ENCODE measurements at places on chromosomes 16 and 17.

- no peak for DNase-seq
Measured at GRCh38 chr17:57569853-57570252, 175.2 kb downstream of the CCDC182 start.

DNA sequence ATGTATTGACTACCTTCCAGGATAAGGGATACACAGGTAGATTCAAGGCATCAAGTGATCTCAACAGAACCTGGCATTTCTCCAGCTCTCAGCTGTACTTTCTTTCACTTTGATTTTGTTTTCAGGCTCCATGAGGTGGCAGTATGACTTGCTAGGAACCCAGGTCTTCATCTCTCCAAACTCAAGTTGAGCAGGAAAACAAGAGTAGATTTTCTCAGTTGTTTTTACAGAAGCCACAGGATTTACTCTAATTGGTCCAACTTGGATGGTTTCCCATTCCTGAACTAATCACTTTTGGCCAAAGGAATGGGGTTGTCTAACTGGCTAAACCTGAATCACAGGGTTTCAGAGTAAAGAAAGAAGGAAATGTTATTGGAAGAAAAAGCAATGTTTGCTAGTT, 146.6 kb downstream of the TRIM37 start:
- DNase-seq: no peak

DNA sequence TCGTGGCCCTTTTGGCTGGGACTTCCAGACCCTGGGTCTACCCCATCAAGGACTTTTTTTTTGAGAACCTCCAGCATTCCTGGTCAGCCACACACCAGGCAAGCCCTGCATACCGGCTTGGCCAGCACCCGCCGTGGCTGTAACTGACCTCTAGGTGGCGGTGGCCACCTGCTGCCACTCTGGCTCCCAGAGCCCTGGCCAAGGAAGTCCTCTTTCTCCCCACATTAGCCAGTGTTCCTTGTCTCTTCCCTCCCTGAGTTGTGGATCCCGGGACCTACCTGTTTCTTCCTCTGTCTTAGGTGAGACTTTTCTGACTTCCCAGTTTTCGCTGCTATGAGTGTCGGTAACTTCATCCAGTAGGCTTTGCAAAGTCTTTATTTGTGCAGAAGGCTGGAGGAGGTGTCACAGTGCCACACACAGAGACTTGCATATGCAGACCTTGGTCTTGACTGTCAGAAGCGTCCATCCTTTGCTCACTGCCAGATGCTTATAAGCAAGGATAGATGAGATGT, 348.3 kb downstream of the CPPED1 start:
- peak; percentile 34 for DNase-seq

DNA sequence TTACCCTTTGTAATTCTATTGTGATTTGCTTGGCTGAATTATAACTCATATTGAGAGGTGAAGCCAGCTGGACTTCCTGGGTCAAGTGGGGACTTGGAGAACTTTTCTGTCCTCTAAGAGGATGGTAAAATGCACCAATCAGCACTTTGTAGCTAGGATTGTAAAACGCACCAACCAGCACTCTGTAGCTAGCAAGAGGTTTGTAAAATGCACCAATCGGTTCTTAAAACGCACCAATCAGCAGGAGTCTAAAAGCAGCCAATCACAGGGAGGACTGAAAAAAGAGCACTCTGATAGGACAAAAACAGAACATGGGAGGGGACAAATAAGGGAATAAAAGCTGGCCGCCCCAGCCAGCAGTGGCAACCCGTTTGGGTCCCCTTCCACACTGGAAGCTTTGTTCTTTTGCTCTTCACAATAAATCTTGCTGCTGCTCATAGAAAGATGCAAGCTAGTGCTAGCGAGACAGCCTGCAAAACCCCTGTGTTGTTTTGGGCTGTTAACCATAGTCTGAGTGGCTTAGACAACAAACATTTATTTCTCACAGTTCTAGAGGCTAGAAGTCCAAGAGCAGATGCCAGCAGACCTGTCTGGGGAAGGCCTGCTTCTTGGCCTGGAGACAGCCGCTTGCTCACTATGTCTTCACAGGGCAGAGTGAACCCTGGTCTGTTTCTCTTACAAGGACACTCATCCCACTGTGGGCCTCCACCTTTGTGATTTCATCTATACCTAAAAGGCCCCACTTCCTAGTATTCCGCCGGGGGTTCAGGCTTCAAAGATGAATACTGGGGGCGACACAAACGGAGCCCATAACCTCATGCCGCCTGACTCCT, 39.0 kb upstream of the CRISPLD2 start:
- DNase-seq: no peak

- DNase-seq: no peak
Measured at GRCh38 chr16:74015953-74016352, 280.7 kb upstream of the PSMD7 start.

DNA sequence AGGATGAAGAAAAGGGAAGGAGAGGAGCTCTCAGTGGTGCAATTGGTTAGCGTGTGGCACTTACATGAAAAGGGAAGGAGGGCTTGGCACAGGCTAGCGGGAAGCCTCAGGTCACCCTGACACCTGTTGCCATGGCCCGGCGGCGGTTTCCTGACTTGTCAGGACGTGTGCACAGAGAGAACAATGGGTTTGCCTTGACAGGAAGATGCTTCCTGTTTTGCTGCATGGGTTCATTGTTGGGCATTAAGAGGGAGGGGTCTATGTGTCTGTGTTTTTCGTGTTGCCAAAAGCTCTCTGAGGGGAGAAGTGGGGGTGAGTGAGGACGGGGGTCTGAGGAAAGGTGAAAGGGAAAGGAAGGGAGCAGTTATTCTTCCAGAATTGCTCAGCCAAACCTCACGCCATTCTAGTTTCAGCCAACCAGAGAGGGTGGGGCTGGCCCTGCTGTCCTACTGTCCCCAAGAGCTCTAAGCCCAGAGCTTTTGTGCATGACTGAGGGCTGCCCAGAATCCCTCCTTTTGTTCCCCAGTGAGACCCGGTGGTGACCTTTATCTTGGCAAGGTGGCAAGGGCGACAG, 17.1 kb upstream of the CCR7 start:
- DNase-seq: peak; percentile 60

DNA sequence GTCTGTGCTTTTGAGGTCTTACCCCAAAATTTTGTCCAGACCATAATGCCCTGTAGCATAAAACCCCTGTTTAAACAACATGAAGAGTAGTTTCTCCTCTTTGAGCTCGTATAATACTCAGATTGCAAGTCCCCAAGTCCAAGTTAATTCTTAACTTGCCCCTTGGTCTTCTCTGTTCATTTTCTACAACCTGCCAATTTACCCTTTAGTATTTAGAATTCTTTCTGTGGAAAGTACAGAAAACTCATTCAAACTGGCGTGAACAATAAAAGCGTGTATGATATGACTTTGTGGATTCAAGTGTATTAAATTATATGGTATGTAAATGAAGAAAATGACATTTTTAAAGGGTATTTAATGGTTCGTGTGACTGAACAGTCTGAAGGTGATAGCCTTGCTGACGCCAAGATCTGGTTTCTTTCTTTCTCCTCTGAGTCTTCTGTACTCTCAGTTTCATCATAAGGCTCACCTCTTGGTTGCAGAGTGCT, 185.6 kb downstream of the PRKCA start:
- no peak for DNase-seq

GRCh38 chr17:11264183-11264871, 23.3 kb downstream of the SHISA6 start:
- DNase-seq: no peak

GRCh38 chr17:61504697-61505096, 52.5 kb downstream of the TBX4 start:
- no peak for DNase-seq

GRCh38 chr17:40168262-40168832, 8.9 kb upstream of the RAPGEFL1 start:
- no peak for DNase-seq

- DNase-seq: no peak
Measured at GRCh38 chr17:71313866-71314265, 807.0 kb upstream of the SOX9 start.

DNA sequence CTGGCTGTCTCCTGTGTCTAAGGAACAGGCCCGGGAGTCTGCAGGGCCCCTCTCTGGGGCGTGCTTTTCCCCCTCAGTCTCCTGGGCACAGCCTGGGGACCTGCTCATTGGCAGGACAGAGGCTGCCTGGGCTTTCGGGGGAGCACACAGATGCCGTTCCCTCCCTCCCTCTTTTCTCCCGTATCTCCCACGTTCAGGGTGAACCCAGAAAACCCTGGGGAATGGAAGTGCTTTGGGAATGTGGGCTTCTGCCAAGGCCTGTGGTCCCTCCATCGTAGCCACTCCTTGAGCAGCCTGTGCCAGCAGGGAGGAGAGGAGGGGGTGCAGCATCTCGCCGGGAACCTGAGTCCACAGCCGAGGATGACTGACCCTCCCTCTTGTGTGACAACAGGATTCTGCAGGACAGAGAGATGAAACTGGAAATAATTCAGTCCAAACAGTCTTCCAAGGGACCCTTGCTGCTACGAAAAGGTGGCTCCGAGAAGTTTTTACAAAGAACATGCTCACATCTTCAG, 52.0 kb downstream of the RNF213 start:
- DNase-seq: no peak

GRCh38 chr17:45146890-45147580, 1.2 kb upstream of the HEXIM1 start:
- no peak for DNase-seq

GRCh38 chr16:27195076-27195741, 8.1 kb upstream of the KDM8 start:
- no peak for DNase-seq

DNA sequence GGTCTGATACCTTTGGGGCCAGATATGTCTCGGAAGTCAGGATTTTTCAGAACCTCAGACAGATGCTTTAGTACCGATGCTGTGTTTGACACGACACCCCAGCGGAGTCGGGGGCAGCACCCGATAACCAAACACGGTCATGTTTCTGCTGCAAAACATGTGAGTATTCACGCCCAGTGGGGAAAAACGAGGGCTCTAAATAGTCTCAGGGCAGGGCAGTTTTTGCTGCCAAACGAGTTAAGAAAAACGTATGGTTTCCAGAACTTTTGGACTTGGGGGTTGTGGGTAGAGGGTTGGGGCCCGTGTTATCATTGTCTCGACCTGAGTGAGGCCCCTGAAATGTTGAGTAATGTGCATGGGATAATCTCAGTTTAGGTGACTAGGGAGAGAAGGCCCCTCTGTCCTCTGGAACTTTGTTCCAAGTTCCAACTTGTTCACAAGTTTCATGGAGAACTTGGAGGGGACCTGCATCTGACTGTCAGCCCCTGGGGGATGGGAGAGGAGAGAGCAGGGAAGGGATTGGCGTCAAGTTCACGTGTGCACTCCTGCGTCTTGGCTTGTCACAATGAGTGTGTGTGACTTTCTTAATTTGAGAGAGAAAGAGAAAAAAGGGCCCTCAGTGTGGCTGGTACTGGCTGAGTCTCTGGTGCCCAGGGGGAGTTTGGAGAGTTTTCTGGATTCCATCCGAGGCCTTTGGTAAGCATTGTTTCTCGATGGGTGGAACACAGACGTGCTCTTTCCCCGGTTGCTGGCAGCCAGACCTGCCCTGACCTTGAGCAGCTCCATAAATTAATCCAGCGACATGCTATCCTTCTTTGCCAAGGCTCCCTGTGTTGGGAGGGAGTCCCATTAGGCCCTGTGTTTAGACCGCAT, 83.9 kb upstream of the CIBAR2 start:
- no peak for DNase-seq

DNA sequence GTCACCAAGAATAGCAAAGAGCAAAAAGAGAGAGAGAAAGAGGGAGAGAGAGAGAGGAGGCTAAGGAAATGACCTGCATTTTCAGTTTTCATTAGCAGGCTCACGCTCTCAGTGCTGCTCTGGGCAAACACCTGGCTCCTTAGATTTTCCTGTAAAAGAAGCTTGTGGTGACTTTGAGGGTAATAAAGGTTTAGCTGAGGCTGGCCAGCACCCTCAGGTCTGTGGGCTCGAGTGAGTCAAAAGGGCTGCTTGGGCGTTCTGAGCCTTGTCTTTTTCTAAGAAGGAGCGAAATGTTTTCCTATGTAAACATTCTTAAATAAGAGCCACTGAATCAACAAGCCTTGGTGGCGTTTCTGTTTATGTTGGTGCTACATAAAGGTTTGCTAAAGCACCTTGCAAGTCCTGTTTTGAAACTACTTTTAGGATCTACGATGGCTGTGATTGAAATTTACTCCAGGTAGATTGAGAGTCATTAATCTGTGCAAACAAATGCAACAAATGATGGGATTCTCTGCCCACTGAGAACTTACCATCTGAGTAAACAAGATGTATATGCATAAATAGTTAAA, 38.8 kb downstream of the SHISA6 start:
- DNase-seq: no peak

DNA sequence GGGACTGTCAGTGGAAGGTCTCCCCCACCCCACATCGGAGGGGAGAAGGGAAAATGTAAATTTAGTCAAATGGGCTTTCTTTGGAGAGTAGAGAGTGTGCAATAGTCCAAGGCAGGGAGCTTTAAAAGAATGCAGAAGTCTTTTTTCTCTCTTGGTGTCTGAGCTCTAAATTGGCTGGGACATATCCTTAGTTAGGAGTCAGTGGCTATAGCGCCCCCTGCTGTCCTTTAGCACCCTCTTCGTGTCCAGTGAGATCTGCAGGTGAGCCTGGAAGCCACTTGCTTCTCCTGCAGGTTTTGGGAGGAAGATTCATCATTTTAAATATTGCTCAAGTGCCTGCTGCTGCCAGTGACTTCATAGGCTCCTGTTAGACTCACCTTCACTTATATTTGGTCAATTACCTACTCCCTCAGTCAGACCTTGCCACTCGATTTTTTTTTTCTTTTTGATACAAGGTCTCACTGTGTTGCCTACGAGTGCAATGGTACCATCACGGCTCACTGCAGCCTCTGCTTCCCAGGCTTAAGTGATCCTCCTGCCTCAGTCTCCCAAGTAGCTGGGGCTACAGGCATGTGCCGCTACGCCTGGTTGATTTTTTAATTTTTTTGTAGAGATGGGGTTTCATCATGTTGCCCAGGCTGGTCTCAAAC, 174.8 kb downstream of the PRKCB start:
- peak; percentile 80 for DNase-seq

GRCh38 chr16:84700446-84701300, 873 bp downstream of the USP10 start:
- DNase-seq: peak; percentile 28

- DNase-seq: no peak
Measured at GRCh38 chr16:79734721-79735120, 134.2 kb upstream of the MAF start.

DNA sequence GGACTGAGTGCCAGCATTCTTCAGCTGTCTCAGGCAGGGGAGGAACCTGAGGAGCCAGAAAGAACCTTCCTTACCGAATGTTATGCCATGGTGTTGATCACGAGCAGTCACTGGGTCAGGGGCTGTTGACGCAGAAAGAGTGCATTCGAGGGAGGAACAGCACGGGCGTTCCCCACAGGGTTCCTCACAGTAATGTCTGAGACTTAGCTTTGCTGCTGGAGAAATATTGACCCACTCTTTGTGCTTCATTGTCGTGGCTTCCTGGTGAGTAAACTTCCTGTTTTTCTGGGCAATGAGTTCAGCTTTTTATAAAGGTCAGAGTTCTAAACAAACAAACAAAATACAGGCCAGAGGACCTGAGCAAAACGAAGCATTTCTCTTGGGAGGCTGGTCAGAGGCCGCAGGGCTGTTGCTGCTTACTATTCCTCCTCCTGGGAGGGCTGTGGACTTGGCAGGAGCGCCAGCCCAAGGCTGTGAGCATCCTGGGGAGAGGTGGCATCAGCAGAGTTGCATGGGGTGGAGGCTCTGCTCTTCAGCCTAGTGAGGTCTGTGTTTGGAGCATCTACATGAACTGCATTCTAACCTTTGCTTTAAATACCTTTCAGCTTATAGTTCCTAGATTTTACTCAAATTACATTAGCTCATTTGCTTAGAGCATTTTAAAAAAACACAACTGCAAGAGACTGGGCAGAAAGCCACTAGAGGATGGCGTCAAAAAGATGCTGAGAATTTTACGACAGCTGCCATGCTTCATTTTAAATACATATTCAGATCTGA, 143.1 kb upstream of the CACNG5 start:
- no peak for DNase-seq

- DNase-seq: no peak
Measured at GRCh38 chr16:5442054-5442453, 344.5 kb upstream of the EEF2KMT start.

Data from stimulated activated CD4-positive, alpha-beta T cell treated with anti-CD3 and anti-CD28 coated beads, Interleukin-1b, Interleukin-23, amount 100 ng/mL, for 48 hours (primary cell).